ENCODE measurements at places on chromosomes 13 and 19.
A peak's percentile ranks its signal among the peaks of the same experiment; 100 is the strongest.

DNA sequence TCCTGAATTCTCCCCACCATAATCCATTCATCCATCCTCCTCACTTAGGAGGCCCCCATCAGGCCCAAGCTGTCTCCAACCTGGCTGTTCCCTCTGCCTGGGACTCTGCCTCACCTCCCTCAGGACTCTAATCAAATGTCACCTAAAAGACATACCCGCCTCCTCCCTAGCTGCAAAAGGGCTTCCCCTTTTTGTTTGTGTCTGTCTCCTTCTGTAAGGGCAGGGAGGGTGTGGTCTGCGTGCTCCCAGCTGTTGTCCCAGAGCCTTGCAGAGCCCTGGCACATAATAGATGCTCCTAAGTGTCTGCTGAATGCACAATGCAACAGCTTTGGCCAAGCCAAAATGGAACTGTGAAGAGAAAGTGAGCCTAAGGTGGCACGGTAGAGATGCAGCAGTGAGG is 4.4 kb downstream of the TRIR start:
- no peak for DNase-seq

DNA sequence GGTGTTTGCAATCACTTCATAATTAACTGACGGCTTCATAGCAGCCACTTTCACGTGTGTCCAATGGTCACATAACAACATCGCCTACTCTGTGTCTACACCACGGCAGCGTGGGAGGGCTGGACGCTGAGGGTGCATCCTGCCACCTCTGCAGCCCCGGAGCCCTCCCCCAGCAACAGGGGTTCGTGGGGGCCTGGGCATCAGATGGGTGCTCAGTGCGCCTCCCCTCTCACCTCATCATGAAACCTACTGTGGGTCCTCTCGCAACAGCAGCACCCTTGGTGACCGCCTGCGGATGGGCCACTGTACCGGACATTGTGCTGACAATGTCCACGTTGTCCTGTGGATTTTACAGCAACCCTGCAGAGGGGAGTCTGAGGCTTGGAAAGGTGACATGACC is 193.5 kb downstream of the UQCRFS1 start:
- no peak for DNase-seq

- no peak for DNase-seq
These were observed 469.8 kb downstream of the DCT start for GRCh38 chr13:94009701-94010100.

GRCh38 chr13:99144306-99144705 is 56.3 kb upstream of the UBAC2 start:
- no peak for DNase-seq

GRCh38 chr13:31394506-31394905 is 194.7 kb downstream of the B3GLCT start:
- peak; percentile 37 for DNase-seq

DNA sequence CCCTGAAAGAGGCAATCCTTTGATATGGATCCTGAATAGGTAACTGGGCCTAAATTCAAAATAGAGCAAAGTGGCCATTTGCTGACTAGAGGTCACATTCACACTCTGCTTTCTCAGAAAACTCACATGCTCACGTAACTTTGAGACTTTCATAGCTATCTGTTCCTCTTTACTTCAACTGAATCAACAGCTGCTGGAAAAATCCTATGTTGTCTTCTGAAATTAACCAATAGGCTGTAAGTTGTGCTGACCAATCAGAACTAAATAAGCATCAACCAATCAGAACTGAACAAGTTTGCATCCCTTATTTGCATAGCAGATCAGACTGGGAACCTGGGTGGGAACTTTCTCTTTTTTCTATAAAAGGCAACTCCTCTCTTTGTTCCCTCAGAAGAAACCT is 24.0 kb upstream of the TBC1D4 start:
- no peak for DNase-seq
